AG08395 (cell line): ENCODE measurements at places on chromosomes 1 and 21.

DNA sequence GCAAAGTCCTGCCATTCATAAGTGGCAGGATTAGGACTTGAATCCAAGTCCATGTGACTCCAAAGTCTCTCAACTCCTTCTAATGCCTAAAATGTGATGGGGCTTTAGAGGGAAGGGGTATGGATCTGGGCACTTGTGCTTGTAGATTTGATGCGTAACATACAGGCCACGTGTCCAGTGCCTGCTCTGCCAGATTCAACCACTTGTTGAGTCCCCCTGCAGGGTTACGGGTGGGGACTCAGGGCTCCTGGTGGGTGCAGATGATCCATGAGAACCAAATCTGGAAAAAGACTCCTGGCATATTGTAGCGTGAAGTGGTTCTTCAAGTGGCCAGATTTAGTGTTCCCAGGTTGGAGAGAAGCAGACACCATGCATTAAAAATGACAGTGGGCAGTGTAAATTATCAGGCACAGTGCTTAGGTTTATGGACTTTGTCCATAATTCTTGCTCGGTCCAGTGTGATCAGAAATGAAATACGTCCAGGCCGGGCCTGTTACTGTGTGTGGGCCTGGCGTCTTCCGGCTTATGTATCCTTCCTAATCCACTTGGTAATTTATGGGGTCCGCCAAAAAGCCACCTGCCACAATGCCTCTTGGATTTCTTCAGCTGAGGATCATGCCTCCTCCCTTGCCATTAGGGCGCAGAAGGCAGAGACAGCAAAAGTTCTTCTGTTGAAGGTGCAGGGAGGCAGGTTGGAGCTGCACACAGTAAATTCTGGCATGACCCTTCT is 51.2 kb upstream of the LRP8 start:
- DNase-seq, result no peak

- DNase-seq, result no peak
Observed at GRCh38 chr1:70887936-70888335, 159.7 kb downstream of the PTGER3 start.

GRCh38 chr21:31577271-31577670 is 82.2 kb upstream of the SOD1 start:
- no peak for DNase-seq

DNA sequence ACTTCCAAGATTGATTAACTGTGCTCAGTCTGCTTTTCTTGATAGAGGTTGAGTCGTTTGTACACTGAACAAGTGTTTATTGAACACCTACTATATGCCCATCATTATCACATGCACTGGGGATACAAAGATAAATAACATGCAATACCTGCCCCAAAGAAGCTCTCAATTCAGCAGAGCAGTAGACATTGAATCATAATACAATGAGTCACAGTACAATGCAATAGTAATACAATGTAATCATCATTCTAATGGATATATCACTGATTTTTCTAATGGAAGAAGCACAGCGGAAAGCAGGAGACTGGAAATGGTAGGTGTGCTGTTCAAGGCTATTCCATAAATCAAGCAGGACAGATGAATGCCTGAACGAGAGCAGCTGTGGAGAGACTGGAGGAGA is 3.7 kb upstream of the SEC16B start:
- DNase-seq, result no peak

GRCh38 chr1:187928288-187928687 is 1099.5 kb downstream of the PLA2G4A start:
- DNase-seq, result no peak

DNA sequence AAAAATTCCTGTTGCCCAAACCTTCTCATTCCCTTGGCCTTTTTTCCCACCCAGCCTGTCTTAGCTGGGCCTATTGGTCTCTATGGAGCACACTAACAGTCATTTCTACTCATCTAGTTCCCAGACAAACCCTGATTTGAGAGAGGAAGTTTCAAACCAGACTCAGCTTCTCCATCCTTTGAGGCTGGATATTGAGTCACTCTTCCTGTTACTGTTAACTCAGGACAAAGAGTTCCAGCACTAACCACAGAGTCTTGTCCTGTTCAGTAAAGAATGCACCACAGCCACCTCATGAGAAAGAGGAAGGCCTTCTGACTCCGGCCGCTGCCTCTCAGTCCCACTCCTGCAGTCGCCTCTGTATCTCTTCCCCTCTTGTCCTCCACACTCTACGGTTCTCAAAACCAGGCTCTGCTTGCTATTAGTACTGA is 137.8 kb downstream of the PTPRC start:
- peak; percentile 85 for DNase-seq

- DNase-seq, result peak; percentile 97
Observed at GRCh38 chr1:27111626-27112573, 43.0 kb downstream of the SLC9A1 start.

- DNase-seq, result no peak
Observed at GRCh38 chr1:152725261-152725660, 17.3 kb downstream of the LCE4A start.

GRCh38 chr1:30525971-30526651 is 197.3 kb downstream of the MATN1 start:
- DNase-seq, result peak; percentile 76
